Mesothelial cell of epicardium (in vitro differentiated cells): ENCODE measurements at places on chromosomes 6 and 20. TPM values are rescaled to one million over a fixed set of nuclear protein-coding genes. Genes with fewer than 3 reads are reported as not detected.

GRCh38 chr20:38501858-38502436 is 29.3 kb downstream of the RALGAPB start:
- no peak for DNase-seq

DNA sequence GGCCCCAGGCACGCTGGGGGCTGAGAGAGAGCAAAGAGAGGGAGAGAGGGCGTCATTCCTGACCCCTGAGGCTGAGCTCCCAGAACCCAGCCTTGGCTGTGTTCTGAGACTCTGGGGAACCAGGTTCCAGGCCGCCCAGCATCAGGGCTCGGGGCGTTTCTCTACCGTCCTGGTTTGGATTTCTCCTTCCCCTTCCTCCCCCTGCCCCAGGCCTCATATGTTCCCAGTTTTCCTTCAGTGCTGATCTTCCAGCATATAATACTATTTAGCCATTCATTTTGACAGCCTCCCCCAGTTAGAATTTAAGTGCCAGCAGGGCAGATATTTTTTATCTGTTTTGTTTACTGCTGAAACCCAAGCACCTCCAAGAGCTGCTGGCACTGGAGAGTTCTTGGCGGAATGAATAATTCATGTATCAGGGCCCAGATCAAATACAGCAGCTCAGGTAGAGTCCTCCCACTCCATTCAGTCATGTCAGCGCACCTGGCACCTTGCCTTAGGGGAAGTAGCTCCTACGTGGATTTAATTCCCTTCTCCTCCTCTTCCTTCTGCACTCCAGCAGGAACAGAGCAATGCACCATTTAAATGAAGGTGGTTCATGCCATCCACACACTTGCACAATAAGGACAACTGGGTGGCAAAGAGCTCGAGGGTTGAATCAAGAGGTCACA is 23.4 kb upstream of the FRMD1 start:
- no peak for DNase-seq

DNA sequence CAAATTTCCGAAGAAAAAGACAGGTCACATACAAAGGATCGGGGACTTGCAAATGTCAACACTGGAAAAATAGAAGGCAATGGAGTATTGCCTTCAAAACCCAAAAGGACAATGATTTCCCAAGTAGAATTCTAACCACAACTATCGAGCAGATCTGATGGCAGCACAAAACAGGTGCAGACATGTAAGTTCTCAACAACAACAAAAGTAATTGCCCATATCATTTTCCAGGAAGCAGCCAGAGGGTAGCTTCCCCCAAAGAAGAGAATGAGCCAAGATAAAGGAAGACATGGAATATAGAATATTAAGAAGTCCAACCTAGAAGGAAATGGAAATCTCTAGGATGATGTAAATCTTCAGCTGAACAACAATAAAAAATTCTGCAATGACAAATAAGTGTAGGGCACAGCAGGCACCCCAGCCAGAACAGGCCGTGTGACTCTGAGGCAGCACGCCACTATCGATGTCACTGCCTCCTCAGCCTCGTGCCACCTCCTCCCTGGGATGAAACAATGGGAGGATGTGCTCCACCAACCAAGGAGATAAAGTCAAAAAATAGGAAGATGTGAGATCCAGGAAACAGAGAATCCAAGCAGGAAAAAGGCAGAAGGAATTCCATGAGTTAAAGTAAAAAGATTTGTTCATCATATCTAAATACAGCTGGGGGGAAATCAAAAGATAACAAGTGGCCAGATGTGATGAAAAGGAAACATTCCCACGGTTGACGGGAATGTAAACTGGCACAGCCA is 34.1 kb downstream of the SERPINB1 start:
- no peak for DNase-seq

The TGM3 gene
- 0.11 to 0.24 TPM (median 0.13 TPM) in 3 replicates for total RNA-seq

GRCh38 chr6:81589465-81590313 is 162.8 kb downstream of the TENT5A start:
- DNase-seq = no peak

DNA sequence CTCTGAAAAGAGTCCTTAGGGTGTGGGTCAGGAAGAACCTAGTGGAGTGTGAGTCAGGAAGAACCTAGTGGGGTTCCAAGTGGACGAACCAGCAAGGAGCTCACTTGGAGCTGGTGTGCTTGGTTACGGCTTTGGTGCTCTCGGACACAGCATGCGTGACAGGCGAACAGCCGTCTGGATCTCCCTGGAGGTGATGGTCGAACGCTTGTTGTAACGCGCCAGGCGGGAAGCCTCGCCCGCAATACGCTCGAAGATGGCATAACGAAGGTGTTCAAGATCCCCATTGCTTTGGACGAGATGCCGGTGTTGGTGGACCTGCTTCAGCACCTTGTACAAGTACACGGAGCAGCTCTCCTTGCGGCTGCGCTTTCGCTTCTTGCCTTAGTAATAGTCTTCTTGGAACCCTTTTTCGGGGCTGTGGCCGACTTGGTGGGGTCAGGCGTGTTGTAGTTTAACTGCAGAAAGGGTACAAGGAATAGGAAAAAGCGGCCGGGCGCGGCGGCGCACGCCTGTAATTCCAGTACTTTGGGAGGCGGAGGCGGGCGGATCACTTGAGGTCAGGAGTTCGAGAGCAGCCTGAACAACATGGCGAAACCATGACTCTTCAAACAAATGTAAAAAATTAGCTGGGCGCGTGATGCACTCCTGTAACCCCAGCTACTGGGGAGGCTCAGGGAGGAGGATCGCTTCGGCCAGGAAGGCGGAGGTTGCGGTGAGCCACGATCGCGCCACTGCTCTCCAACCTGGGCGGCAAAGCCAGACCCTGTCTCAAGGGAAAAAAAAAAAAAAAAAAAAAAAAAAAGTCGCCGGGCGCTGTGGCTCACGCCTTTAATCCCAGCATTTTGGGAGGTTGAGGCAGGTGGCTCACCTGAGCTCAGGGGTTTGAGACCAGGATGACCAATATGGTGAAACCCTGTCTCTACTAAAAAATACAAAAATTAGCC is 48.0 kb downstream of the OR2B2 start:
- no peak for DNase-seq

DNA sequence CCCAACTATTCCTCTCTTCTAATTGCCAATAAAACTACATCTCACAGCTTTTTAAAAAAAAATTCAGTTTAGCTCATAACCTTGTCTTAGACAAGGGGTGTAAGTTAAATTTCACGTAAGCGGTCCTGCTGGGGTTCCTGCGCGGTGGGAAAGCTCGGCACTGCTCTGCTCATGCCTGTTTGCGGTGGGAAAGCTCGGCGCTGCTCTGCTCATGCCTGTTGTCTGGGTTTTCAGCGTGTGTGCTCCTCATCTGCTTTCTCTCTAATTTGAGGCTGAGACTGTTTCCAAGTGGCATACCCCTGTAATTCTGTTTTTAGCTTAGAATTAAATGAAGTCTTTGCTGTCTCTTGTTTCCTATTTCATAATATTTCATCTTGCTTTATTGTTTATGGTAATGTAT is 18.6 kb downstream of the ARID1B start:
- no peak for DNase-seq

The TMEM217 gene
- total RNA-seq = 1.5 to 2.7 TPM (median 2.0 TPM) in 3 replicates

The HLA-DOA gene
- 4.8 to 6.1 TPM (median 5.8 TPM) in 3 replicates for total RNA-seq

DNA sequence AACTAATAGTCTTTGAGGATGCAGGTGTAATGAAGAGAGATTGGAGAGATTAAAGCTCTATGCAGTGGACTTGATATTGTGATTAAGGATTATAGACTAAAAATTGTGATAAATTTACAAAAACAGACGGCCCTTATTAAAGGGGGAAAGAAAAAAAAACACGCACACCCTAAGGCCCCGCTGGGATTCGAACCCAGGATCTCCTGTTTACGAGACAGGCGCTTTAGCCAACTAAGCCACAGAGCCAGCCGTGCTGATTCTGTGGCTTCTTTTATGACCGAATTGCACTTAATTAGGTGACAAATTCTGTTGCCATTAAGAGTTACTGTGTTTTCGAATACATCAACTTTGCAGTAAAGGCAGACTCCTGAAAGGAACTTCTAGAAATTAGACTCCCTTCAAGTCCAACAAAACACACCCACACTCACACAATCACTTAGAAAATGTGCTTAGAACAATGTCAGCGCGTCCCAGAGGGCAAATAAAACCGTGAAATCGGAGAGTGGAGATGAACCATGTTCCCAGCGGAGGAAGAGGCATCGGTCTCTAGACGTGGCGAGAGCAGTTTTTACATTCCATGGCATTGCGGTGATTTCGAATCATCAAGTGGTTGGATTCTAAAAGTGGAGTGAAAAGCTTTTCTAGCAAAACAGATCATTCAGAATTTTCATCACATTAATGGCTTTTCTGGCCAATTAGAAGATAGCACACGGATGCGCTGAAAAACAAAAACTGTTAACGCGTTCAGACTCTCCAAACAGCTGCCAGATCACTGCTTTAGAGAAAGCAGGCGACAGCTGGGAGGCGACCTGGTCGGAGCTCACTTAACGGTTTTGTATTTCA is 122.6 kb downstream of the GPX5 start:
- peak; percentile 71 for DNase-seq

The SPATA25 gene
- total RNA-seq = 3.2 to 4.0 TPM (median 3.4 TPM) in 3 replicates

DNA sequence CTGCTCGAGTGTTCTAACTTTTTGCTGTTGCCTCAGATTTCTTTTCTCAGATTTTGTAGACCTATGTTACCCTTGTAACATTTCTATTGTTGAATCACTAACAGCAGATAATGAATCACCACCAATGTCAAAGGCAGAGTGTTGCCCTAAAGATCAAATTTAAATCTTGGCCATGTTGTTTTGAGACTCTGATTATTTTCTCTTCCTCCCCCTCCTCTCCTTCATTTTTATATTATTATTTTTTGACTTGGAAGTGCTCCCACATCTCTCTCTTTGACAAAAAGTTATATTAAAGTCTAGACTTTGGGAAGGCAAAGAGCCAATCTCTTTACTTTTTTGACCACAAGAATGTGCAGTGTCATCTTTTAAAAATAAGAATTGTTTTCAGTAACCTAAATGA is 422.7 kb downstream of the NKAIN2 start:
- DNase-seq = no peak

- DNase-seq = no peak
Observed at GRCh38 chr6:156538875-156539660, 238.1 kb upstream of the ARID1B start.

The CASS4 gene
- total RNA-seq = 0.67 to 0.78 TPM (median 0.72 TPM) in 3 replicates

DNA sequence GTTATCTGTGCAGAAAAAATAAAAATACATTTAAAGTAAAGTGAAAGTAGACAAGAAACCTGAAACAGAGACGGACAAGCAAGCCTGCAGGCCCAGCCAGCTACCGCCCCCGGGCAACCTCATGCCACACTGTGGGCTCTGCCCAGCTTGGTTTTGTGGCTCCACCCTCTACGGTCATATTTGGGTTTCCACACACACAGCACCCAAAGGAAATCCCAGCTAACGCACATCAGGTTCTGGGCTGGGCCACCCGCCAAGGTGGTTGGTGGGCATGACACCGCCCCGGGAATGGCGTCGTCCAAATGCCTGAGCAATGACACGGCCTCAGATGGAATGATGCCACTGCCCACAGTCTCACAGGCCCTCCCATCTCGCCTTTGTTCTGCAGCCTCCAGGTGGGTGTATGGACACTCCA is 22.9 kb downstream of the FAM110A start:
- no peak for DNase-seq

The OXT gene
- not detected in 3 replicates for total RNA-seq

The SNX9 gene
- 22.8 to 24.0 TPM (median 23.1 TPM) in 3 replicates for total RNA-seq

DNA sequence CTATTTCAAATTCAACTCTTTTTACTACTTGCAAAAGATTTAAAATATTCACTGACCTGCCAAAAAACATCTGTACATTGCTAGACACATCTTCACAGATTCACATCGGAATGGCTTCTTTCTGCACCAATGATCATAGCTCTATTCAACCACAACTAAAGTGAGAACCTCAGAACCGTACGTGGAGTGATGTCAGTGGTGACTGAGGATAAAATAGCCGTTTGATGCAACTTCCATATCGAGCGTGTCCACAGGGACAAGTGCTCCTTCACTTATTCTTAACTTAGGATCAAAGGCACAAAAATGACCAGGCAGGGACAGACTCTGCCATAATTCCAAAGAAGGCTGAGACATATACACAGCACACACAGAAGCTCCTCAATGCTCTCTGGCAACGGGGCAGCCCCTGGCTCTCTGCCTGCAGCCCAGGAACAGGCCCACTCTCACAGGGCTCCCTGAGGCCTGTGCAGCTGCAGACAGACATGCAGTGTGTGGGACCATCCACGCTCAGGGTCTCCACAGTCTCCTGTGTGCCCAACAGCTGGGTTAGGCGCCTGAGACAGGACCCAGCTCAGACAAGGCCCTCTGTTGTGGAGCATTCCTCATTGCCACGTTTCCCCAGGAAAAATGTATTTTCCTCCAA is 22.8 kb downstream of the FYN start:
- no peak for DNase-seq

DNA sequence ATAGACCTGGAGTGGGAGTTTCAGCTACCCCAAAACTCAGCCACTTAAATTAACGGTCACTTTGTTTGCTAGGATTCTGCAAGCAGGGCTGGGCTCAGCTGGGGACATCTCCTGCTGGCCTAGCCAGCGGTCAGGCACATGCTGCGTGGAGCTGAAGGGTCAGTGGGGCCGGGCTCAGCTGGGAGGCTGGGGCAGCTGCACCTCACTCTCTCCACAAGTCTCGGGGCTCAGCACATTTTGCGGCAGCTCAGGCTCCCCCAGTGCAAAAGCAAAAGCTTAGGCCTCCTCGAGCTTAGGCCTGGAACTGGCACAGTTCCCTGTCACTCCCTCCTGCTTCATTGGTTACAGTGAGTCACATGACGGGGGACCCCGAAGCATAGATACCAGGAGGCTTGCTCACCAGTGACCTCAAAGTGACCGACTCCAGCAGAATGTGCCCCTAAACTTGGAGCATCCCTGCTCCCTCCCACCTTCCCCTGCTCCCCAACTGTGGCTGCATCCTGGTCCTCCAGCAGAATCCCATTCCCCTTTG is 80.6 kb upstream of the CST7 start:
- DNase-seq = no peak

The UNC5CL gene
- total RNA-seq = 2.0 to 2.2 TPM (median 2.1 TPM) in 3 replicates

GRCh38 chr20:25148181-25148981 is 47.1 kb upstream of the ENTPD6 start:
- DNase-seq = no peak

- DNase-seq = no peak
Observed at GRCh38 chr6:56289721-56290120, 42.3 kb upstream of the COL21A1 start.

GRCh38 chr6:148981515-148981914 is 234.7 kb downstream of the UST start:
- DNase-seq = no peak

The NKX2-2 gene
- total RNA-seq = not detected in 3 replicates

The IPCEF1 gene
- 0.76 to 1.5 TPM (median 1.0 TPM) in 3 replicates for total RNA-seq

The FGD2 gene
- not detected in 3 replicates for total RNA-seq

GRCh38 chr20:56439771-56440291 is 27.8 kb downstream of the CASS4 start:
- no peak for DNase-seq

GRCh38 chr6:108869876-108870275 is 21.7 kb downstream of the ARMC2 start:
- DNase-seq = no peak

GRCh38 chr6:14717307-14717706 is 528.6 kb upstream of the JARID2 start:
- DNase-seq = no peak
